Stimulated activated CD8-positive, alpha-beta memory T cell treated with anti-CD3 and anti-CD28 coated beads, Interleukin-4, amount 100 ng/mL, for 1 hour (primary cell): ENCODE measurements at places on chromosomes 7 and 10.
A peak's percentile ranks its signal among the peaks of the same experiment; 100 is the strongest.

- DNase-seq = no peak
Measured at GRCh38 chr10:116263870-116264655, 8.9 kb downstream of the GFRA1 start.

DNA sequence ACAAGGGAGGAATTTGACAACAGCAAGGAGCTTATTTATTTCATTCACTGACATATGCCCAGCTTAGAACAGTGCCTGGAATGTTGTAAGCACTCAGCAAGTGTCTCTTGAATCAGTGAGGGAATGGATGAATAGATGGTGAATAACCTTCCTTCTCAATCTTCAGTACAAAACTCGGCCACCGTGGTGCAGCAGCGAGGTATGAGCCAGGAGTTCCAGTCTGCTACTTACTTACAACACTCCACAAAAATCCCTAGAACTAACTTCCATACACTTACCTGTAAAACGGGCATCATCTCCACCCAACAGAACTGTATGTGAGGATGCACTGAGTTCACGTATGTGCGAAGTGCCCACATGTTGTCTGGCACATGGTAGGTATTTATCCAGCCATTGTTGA, 237.4 kb downstream of the WDR11 start:
- DNase-seq = no peak

GRCh38 chr10:89295597-89295996, 6.2 kb upstream of the IFIT2 start:
- DNase-seq = no peak

- peak; percentile 26 for DNase-seq
Measured at GRCh38 chr10:102642736-102643335, 1.4 kb upstream of the TRIM8 start.

DNA sequence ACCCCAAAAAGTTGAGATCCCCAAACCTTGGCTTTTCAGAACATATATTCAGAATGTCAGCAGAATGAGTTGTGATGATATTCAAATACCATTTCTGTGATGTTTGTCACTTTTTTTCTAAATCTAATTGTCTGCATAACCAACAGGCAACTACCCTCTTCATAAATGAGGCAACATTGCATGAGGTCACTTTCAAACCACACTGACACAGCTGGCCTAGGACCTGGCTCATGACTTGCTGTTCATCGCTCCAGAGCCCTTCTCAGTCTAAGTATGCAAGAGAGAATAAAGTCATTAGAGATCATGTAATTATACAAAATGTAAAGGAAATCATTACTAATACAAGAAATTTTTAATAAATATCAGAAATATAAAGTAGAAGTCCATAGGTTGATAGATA, 681.9 kb downstream of the GRM8 start:
- no peak for DNase-seq

GRCh38 chr10:52653263-52653909, 119.2 kb downstream of the MBL2 start:
- DNase-seq = no peak
